Calu3 (cell line): ENCODE measurements at places on chromosomes 3 and 15. TPM values are rescaled to one million over a fixed set of nuclear protein-coding genes. Genes with fewer than 3 reads are reported as not detected.

- no peak for DNase-seq
These were observed 183.3 kb upstream of the LRRC3B start for GRCh38 chr3:26438981-26439884.

Gene MAGI1
- 75.1 and 76.4 TPM in 2 replicates for total RNA-seq

Gene SLC15A2
- 4.6 and 10.7 TPM in 2 replicates for total RNA-seq

DNA sequence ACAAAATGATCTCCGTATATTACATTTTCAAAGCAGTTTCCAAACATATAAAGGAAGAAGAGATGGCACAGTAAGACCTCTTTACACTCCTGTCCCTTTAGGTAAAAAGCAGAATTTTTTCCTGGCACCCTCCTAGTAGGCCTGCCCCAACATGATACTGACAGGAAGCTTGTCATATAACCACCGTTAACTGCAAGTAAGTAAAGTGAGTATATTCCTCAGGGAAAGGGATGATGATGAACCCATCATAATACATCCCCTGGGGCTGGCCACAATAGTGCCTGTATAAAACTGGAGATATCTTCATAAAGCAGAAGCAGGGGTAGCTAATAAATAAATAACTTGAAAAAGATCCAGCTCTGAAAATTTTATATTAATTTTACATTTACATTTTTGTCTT, 893.0 kb downstream of the DIPK2A start:
- DNase-seq: no peak

Gene ADAMTS17
- 3.5 and 7.3 TPM in 2 replicates for total RNA-seq

GRCh38 chr3:69784954-69785514, 45.8 kb downstream of the MITF start:
- peak; percentile 50 for DNase-seq

- peak; percentile 41 for DNase-seq
These were observed at the start of gene SLC51A for GRCh38 chr3:196216089-196216564. Gene SLC51A, plus strand, starts transcription at chr3:196216534. Its CDS starts 179 bp downstream, at chr3:196216713.

GRCh38 chr3:89038869-89039268, 68.6 kb upstream of the EPHA3 start:
- no peak for DNase-seq

Gene ITIH4
- total RNA-seq: 1.6 and 3.0 TPM in 2 replicates

GRCh38 chr3:170054204-170054603, 16.4 kb downstream of the GPR160 start:
- no peak for DNase-seq

DNA sequence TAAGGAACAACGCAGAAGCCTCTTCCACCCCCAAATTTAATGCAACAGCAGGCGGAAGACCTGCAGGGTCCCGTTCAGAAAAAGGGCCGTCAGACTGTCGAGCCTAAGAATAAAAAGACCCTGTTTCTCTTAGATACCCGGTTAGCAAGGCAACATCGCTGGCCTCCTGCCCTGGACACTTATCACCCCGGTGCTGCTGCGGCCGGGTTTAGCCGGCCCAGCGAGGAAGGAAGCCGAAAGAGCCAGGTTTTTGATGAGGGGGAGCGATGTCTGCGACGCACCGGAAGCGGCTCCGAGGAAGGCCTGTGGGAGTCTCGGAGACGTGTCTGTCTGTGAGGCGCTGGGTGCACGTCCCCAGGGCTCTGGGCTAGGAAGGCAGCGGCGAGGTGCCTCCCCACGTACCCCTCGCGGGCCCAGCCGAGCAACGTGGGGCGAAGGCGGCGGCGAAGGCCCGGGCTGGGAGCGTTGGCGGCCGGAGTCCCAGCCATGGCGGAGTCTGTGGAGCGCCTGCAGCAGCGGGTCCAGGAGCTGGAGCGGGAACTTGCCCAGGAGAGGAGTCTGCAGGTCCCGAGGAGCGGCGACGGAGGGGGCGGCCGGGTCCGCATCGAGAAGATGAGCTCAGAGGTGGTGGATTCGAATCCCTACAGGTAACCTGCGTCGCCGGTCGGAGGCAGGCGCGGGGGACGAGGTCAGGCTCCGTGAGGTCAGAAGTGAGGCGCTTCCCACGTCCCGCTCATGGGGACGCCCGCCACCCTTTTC, at the start of gene UBA5:
Gene UBA5, plus strand, starts transcription at position 278 of the 759 bp plus-strand sequence. Its CDS starts 209 bp downstream, at position 487.
- peak; percentile 78 for DNase-seq

- peak; percentile 42 for DNase-seq
These were observed 755 bp downstream of the PDE8A start for GRCh38 chr15:84982301-84982920.

DNA sequence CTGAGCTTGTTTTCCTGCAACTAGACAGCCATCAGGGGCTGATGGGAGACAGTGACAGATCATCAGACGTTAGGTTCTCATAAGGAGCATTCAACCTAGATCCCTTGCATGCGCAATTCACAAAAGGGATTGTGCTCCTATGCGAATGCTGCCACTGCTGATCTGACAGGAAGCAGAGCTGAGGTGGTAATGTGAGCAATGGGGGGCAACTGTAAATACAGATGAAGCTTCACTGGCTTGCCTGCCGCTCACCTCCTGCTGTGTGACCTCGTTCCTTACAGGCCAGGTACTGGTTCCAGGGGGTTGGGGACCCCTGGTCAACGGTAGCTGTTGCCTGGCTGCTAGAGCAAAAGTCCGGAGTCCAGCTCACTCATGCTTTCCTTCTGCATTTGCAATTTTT, 26.4 kb upstream of the KCNAB1 start:
- no peak for DNase-seq

GRCh38 chr15:77557144-77557543, 75.6 kb downstream of the LINGO1 start:
- DNase-seq: no peak

GRCh38 chr3:179432021-179432420, 19.2 kb downstream of the GNB4 start:
- DNase-seq: no peak

DNA sequence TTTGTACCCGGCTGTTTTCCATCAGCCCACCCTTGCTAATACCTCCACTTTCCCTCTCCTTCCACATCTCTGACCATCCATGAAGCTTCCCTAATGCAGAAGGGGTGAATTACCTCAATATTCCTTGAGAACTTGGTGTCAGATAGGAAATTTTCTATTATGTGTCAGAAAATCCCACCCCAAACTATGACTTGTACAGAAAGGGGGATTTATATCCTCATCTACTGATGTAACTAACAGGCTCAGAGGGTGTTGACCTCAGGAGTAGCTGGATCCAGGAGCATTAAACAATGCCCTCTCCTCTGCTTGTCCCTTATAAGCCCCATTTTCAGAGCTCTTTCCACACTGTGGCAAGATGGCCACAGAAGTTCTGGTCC, 242.8 kb upstream of the TLE3 start:
- no peak for DNase-seq

Gene COL8A1
- 0.71 and 1.1 TPM in 2 replicates for total RNA-seq

Gene ROBO2
- not detected in 2 replicates for total RNA-seq

DNA sequence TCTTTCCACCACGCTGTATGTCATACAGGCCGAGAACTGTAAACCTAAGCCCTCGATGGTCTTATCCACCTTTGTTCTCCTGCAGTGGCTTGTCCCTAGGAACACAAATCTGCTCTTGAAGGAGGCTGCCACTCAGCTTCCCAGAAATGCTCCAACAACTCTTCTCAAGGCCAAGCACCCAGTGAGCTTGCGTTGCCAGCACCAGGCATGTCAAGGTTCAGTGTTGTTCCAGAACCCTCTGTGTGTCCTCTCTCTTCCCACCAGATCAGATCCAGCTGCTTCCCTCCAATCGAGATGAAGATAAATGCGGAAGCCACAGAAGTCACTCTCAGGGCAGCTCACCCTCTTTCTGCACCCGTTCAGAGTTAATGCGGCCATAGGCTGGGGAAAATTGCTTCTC, 11.3 kb upstream of the MYZAP start:
- DNase-seq: no peak

DNA sequence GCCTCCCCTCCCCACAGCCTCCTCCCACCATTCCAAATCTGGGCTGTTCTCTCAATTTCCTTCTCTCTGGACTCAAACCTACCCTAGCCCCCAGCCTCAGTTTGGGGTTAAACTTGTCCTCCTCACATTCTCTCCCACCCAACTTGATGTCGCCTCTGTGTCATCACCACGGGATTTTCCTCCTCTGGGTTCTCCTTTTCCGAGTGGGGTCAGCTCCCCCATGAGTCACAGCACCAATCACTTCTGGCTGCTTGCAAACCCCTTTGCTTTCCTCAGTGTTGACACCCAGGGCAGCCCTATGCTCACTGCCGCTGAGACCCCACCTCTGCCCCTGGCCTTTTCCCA, 451 bp downstream of the CCR5AS start:
- DNase-seq: no peak

GRCh38 chr3:197196192-197196591, 102.2 kb downstream of the DLG1 start:
- DNase-seq: no peak

GRCh38 chr3:47347217-47347801, 33.5 kb upstream of the PTPN23 start:
- DNase-seq: no peak

- no peak for DNase-seq
These were observed 106.8 kb upstream of the IGF1R start for GRCh38 chr15:98541519-98541918.

GRCh38 chr15:96625256-96625655, 294.8 kb downstream of the NR2F2 start:
- DNase-seq: no peak

- DNase-seq: no peak
These were observed 332.7 kb upstream of the ADAMTS9 start for GRCh38 chr3:65020281-65021160.

DNA sequence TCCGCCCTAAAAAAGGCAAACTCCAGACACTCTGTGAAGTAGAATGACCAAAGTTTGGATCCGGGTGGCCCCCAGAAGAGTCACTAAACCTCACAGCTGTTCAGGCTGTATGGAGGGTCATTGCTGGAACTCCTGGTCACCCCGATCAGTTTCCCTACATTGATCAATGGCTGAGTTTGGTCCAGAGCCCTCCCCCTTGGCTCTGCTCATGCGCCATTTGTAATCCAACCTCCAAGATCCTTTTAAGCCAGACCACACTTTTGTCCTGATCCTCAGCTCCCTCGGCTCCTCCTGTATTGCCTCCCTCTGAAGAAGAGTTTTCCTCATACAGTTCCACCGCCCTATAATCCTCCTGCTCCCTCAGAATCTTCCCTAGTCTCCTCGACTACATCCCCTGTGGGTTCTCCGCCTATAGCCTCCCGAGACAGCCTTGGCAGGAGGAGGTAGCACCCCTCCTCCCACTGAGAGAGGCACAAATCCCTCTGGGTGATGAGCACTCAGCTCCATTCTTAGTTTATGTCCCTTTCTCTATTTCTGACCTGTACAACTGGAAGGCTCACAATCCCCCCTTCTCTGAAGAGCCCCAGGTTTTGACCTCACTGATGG, 42.2 kb downstream of the ZBTB11 start:
- no peak for DNase-seq

GRCh38 chr3:45690336-45691035, 1.3 kb downstream of the SACM1L start:
- DNase-seq: no peak
